ENCODE measurements at places on chromosomes 5 and 9.

GRCh38 chr5:88888848-88889188 lies 5.8 kb upstream of the MEF2C start:
- DNase-seq: no peak

GRCh38 chr5:21684992-21685391 lies 1168.2 kb downstream of the CDH12 start:
- DNase-seq: no peak

GRCh38 chr9:87656485-87656884 lies 69.4 kb upstream of the CTSL start:
- DNase-seq: no peak

DNA sequence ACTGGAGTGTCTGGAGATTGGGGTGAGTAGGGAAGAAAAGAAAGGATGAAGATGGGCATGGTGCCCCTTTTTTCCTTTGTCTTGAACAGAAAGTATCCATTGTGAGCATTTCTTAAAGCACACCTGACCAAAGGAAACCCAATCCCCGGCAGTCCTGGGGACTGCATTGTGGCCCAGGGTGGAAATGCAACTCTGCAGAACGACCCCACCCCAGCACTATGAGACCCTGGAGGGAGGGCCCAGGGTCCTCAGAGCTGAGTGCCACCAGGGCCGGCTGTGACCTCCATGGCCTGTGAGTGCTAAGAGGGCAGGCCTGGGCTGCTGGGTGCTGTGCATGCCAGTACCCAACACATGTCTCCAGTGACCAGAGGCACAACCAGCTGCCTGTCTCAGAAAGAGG lies 18.5 kb downstream of the EEIG1 start:
- DNase-seq: no peak

GRCh38 chr5:173315495-173316338 lies 12.5 kb downstream of the STC2 start:
- DNase-seq: no peak

GRCh38 chr5:80707645-80708044 lies 52.9 kb upstream of the DHFR start:
- no peak for DNase-seq

DNA sequence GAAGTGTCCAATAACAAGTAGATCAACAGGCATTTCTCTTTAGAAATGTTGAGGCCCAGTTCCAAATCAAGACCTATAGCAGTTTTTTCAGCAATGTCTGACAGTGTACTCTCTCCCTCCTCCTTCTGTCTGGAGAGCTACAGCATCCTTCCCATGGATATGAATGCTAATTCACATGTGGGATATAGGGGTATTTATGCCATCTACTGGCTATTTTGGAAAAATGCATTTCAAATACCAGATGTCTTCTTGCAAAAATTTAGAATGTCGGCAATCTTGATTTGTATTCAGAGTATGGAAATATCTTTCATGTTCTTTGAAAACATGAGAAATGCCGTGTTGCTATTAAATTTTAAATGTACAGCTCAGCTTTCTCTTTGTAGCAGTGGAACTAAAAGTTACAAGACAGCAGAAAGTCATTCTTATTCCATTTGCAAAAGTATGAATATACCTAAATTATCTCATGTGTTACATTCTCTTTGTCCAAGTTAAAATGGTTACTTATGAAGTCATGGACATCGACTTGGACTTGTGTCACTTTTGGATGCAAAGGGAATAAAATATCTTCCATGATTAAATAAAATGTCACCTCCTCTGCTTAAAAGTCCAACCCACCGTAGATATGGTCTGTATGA lies 647.8 kb downstream of the TAF11L14 start:
- DNase-seq: no peak

- no peak for DNase-seq
Observed at GRCh38 chr5:29899583-29899982, 1293.9 kb upstream of the CDH6 start.

- DNase-seq: no peak
Observed at GRCh38 chr5:55679556-55679955, 32.6 kb downstream of the SLC38A9 start.

DNA sequence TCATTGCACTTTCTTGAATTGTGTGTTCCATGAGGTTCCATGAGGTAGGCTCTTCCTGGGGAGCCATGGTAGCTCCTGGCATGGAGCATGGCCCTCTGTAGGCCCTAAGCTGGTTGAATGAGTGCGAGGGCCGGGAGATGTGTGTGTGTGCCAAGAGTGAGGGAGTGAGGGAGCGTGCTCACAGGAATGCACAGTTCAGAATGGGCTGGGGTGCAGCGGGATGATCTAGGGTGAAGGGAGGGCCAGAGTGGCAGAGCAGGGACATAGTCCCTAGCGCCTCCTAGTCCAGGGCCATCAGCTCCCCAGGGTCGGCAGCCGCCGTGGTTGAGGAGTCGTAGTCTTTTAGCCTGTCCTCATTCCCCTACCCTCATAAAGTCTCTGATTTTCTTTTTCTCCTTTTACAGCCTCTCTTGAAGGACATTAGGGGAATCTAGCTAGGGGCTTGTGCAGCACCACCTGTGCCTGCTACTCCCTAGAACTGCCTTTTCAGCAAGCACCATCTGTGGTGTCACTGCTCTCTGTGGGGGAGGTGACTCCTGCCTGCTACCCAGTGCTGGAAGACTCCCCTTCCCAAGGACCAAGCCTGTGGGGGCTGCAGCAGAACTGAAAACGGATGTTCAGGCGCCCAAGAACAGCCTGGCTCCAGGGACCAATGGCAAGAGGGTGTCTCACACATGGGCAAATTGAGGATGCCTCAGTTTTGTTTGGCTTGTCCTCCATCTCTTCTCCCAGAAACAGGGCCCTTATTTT lies 65.3 kb upstream of the PPARGC1B start:
- no peak for DNase-seq

DNA sequence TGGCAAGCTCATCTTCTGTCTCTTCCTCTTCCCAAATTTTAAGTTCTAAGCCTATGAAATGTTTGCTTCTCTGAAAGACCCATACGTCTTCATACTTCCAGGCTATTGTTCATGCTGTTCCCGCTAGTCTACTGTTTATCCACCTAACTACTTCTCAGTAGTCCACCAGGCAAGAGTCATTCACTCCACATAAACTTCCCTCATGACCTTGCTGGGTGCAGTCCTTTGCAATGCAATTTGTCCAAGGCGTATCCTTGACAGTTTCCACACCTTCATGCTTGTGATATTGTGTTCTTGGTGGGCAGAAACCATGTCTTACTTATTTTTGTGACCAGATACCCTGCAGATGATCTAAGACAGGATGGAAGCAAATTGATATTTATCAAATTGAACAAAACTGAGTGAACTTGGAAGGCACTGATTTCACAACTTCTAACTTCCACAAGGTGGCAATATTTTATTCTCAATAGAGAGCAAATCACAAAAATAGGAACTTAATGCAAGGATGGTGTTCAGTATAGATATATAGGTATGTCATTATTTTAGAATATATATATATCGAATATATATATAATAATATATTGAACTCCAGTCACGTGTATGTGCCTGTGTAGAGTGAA lies 30.3 kb downstream of the TYRP1 start:
- no peak for DNase-seq

- DNase-seq: no peak
Observed at GRCh38 chr9:90772386-90772785, 29.2 kb upstream of the SYK start.

DNA sequence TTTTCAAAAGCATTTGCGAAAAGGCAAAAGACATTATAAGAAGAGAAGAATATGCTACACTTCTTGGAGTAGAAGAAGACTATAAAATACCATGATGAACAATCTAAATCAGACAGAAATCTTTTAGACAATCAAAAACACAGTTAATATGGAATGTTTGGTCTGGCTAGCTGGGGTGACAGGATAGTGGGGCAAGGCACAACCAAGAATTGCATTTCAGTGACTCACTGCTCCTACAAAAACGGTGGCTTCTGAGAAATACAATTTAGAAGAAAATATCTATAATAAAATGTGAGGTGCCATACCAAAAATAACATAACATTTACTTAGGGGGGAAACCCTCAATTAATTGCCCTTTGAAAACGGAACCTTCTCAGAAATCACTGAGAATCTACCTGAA lies 363.4 kb downstream of the NPR3 start:
- no peak for DNase-seq

DNA sequence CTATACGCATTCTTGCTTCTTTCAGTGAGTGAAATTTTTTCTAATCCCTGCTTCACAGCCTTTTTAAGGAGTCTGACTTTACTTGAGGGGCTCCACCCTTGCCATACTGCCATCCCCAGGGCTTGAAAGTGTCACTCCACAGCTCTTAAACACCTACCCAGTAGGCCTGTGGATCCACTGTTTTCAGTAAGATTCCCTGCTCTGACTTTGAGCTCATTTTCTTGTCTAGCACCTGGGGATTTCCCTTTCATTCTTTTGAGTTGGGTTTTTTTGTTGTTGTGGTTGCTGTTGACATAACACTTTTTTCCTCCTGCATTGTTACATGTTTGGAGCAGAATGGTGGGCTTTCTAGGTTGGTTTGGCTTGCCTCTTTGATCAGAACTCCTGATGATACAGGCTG lies 23.6 kb downstream of the SREK1IP1 start:
- no peak for DNase-seq

GRCh38 chr9:129828051-129828450 lies 4.1 kb upstream of the TOR1A start:
- no peak for DNase-seq

DNA sequence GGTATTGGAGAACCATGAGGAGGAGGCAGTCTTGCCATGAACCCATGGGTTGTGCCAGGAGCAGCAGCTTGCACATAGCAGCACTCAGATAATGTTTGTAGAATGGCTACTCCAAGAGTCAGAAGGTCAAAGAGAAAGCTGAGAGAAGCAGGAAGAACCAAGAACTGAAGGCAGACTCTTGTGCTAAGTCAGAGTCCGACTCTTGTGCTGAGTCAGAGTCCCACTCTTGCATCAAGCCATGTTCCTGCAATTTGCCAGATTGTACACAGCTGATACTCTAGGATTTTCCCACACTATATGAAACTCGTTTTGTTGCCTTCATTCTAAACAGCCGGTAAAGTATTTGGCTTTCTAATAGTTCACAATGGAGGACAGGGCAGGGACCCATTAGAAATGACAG lies 26.2 kb upstream of the HSPA9 start:
- DNase-seq: no peak

GRCh38 chr9:113660196-113660595 lies 196.7 kb downstream of the RGS3 start:
- no peak for DNase-seq

DNA sequence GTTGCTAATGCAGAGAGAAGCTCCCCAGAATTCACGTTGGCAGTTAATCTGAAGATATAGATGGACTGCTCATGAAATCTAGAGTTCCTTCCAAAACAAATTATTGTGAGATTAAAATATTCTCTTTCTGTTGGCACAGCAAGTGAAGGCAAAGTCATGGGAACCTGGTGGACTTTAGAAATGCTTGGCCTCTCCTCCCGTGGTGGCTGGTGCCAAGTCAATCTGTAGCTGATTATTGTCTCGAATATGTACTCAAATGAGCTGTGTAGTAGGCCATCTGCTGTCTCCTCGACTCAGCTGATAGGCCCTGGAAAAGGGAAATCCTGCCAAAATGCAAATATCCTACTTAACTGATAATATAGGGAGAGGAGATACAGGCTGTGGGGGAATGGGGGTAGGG lies 69.3 kb downstream of the DAPK1 start:
- DNase-seq: no peak

- DNase-seq: no peak
Observed at GRCh38 chr9:107173422-107174180, 109.5 kb upstream of the RAD23B start.

- DNase-seq: no peak
Observed at GRCh38 chr5:14143546-14143840, 351 bp downstream of the TRIO start.

GRCh38 chr5:125002727-125003598 lies 256.5 kb upstream of the ZNF608 start:
- no peak for DNase-seq

DNA sequence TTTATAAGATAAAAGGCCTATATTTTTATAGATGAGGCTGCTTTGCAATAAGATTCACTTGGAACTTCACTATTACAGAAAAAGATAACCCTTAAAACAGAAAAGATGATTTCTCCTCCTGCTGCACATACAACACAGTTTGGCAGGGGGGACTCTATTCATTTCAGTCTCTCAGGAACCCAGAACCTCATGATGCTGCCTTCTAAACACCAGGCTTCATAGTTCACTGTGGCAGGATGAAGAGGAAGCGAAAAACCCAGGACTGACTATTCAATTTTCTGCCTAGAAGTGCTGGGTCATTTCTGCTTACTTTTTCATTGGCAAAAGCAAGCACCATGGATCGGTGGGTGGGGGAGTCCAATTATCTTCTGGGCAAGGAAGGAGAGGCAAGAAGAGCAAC lies 179.5 kb downstream of the NTRK2 start:
- DNase-seq: no peak

GRCh38 chr5:116037236-116037822 lies 5.1 kb downstream of the ARL14EPL start:
- no peak for DNase-seq

DNA sequence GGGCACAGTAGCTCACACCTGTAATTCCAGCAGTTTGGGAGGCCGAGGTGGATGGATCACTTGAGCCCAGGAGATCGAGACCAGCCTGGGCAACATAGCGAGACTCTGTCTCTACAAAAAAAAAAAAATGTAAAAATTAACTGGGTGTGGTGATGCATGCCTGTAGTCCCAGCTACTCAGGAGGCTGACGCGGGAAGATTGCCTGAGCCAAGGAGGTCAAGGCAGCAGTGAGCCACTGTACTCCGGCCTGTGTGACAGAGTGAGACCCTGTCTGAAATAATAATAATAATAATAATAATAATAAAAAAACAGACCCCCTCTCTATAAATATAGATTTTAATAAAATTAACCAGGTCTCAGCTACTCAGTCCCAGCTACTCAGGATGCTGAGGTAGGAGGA lies 179.7 kb downstream of the AOPEP start:
- no peak for DNase-seq

DNA sequence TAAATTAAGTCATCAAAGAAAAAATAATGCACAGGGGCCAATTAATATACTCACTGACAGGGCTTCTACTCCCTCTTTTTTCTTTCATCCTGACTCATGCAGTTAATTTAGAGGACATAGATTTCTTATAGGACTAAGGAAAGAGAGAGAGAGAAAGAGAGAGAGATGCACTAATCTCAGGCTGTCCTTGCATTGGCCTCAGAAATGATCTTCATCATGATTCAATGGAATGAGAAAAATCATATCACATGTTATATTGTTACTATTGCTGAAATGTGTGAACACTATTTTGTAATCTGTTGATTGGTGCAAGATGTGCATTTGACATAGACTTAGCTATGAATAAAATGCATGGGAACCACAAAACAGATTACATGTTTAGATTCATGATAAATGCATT lies 608.3 kb upstream of the NUDT12 start:
- DNase-seq: no peak

DNA sequence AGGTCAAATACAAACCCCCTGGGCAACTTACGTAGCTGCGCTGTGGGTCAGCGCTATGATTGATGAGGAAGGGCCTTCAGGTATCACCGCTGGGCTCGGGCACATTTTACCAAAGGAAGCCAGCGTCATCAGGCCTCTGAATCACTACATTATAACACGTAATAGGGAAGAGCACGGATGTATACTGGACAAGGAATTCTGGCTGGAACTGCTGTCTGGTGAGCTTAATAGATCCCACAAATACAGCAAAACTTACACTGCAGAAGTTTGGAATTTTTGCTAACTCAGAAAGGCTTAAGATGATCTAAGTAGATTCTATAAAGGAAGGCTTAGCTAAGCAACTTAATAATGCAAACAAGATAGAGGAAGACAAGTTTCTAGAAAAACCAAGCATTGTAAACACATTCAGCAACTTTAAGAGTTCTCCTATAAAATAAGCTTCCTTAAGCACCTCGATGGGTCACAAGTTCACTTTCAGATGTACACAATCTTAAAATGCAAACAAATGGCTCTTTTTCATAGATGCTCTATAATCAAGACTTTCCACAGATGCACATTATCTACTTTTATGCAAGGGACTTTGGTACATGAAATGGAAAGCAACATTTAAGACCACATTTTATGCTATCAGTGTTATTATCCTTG lies 360.1 kb upstream of the PANK3 start:
- DNase-seq: no peak

All from stimulated activated CD4-positive, alpha-beta T cell treated with anti-CD3 and anti-CD28 coated beads, Interleukin-15, amount 100 ng/mL, for 48 hours (primary cell).